Stimulated activated CD4-positive, alpha-beta T cell treated with anti-CD3 and anti-CD28 coated beads, Interleukin-15, amount 100 ng/mL, for 24 hours (primary cell): ENCODE measurements at places on chromosomes 3 and 15.

GRCh38 chr3:59469948-59470723, 420.3 kb upstream of the CFAP20DC start:
- peak; percentile 41 for DNase-seq

DNA sequence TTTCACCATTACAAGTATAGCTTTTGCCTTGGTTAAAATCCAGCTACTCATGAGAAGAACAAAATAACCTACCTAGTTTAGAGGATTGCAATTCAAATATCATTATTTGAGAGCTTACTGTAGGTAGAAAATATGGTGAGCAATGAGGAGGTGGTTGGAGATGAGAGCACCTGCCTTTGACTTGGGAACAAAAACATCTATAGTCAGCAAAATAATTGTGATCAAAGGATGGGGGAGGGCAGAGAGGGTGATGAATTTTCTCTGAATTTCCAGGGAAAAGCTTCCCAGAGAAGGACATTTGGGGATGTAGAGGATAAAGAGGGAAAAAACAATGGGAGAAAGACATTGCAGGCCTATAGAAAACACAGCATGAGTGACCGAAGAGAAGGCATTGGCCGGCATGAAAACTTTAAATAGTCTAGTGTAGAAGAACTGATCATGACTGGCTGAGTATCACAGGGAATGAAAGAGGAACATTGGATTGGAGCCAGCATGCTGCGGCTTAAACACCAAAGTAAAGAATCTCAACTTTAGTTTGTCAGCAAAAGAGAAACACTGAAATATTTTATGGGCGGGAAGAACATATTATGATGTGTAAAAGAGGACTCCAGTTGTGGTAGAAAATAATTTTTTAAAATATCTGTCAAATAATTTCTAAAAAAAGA, 581.3 kb downstream of the UNC13C start:
- DNase-seq, result no peak

DNA sequence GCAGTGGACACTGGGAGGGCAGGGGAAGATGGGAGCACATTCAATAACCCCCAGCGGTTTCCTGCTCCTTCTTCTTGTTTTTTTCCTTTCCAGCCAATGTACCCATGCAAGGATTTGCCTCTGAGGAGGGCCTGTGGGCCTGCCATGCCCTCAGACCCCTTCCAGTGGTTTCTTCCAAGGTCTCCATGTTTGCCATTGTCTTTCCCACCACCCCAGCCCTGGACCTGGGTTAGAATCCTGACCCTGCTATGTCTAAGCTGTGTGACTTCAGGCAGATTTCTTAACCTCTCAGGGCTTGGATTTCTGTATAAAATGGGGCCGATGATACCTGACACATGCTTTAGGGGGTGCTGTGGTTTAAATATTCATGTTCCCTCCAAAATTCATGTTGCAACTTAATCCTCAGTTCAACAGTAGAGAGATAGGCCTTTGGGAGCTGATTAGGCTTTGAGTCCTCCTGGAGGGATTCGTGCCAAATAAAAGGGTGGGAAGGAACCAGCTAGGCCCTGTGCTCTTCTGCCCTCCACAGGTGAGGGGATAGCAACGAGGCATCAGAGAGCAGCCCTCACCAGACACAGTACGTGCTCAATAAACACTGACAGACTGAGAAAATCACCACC, 46.3 kb upstream of the FLNB start:
- no peak for DNase-seq

DNA sequence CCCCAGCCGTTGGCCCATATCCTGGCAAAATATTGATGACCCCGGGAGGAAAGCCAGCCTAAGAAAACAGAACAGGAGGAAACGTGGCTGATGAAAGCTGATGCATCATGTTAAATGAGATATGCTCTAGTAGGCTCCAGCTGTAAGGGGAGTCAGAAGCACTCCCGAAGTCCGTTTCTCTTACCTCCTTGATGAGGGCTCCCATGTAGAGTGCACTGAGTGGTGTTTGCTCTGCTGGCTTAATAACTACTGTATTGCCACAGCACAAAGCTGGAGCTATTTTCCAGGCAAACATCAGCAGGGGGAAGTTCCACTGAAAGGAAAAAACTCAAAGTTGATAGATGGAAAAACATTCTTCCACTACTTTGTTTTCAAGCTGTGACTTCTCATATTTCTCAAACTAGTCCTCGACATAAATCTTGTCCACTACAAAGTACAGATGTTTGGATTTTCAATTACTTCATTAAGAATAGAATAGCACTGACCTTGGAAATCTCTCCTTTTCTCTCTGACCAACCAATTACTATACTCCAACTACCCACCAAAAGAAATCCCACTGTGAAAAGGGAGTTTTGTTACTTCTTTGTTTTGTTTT, 72.7 kb downstream of the ALDH1A2 start:
- DNase-seq, result no peak

- no peak for DNase-seq
Observed at GRCh38 chr3:58535531-58536500, 1.2 kb downstream of the ACOX2 start.

- no peak for DNase-seq
Observed at GRCh38 chr3:72558001-72558400, 290.2 kb downstream of the SHQ1 start.

DNA sequence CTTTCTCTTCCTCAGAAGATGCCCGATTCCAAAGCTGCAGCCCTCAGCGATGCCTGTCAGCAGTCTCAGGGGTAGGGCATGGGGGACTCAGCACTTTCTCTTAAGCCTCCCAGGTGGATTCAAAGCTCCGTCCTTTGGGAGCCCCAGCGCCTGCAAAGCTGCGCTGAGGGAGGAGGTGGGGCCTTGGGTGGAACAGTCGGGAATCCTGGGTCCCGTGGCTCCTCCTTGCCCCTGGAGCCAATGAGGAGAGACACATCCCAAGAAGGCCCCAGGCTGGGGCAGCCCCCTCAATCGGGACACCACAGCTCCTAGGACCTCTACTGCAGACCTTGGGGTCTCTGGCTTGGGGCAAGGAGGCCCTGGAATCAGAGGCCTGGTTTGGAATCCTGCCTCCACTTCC, 227.5 kb upstream of the IGF1R start:
- peak; percentile 5 for DNase-seq

DNA sequence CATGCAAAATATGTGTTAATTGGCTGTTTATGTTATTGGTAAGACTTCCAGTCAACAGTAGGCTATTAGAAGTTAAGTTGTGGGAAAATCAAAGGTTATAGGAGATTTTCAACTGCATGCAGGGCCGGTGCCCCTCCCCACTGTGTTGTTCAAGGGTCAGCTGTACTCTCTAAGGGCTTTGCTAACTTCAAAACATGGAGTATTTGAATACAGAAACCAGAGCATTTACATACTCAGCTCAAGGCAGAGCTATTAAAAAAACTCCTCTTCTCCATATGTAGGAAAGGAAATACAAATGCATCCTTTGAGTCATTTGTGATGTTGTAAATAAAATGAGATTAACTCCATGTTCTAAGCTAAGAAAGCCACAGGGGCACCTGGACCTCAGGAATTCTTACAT, 16.8 kb downstream of the IL17RB start:
- DNase-seq, result no peak

DNA sequence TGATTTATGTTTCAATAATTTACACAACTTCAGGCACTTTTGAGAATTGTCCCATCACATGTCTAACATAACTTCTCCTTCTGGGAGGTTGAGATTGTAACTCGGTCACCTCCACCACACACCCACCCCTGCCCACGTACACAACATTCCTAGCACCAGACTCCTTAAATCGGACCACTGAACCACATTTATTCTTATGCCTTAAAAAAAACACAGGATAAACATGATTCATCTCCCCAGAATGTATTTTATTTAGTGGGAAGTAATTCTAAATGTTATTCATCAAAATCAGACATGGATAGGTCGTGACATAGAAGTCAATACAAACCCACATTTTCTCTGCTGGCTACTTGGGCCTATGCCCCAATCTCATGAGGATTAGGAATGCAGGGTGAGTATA, 3.0 kb downstream of the SNTN start:
- no peak for DNase-seq

- DNase-seq, result no peak
Observed at GRCh38 chr15:77607894-77608261, 24.8 kb downstream of the LINGO1 start.

- peak; percentile 77 for DNase-seq
Observed at GRCh38 chr15:44712346-44713005, 1.2 kb downstream of the B2M start.

GRCh38 chr3:194586836-194587235, 46.4 kb downstream of the TMEM44 start:
- DNase-seq, result peak; percentile 16

GRCh38 chr15:55990998-55991397, 2.4 kb downstream of the NEDD4 start:
- no peak for DNase-seq

DNA sequence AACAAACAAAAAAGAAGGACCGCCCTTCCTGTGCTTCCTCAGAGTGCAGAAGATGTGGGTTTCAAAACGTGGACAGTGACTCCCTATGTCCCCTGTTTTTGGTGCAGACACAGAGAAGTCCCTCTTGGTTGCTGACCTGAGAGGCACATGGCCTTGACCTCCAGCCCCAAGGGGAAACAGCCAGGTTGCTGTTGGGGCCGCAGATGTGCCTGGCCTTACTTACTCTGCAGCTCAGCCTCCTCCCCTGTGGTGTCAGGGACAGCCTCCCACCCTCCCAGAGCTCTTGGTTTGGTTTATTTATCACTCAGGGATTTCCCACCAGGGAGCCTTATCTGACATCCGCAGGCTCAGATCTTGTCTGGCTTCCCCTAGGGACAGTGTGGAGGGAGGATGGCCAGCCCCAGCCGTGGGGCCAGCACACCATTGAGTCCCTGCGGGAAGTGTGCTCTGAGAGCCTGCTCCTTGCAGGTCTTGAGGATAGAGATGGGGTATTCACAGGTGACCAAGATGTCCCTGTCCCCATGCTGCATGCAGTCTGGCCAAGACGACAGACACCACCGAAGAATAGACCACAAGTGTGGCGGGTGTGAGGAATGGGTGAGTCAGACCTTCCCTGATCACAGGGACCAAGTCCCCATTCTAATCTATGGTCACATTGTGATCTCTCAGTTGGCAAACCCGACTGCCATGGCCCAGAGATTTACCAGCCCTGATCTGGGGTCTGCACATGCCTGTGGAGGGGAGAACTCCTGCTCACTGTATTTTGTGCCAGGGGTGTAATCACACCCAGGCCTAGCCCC, 134.3 kb upstream of the ABHD17C start:
- DNase-seq, result no peak

GRCh38 chr3:163951397-163951987, 1126.8 kb downstream of the SI start:
- DNase-seq, result no peak

DNA sequence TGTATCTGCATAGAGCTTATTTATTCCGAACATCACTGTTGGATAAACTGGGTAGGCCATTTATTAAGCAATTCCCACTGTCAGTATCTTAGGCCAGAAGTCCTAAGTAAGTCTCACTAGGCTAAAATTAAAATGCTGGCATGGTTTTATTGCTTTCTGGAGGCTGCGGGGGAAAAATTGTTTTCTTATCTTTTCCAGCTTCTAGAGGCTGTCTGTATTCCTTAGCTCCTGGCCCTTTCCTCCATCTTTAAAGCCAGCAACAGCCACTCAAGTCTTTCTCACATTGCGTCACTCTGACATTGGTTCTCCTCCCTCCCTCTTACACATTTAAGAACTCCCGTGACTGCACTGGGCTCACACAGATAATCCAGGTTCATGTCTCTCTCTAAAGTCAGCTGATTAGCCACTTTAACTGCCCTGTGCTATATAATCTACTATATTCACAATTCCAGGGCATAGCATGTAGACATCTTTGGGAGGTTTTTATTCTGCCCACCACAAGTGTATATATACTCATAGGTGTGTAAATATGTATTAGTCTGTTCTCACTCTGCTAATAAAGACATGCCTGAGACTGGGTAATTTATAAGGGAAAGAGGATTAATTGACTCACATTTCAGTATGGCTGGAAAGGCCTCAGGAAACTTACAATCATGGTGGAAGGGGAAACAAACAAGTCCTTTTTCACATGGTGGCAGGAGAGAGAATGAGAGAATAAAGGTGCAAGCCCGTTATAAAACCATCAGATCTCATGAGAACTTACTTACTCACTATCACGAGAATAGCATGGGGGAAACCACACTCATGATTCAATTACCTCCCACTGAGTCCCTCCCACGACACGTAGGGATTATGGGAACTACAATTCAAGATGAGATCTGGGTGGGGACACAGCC, 113.5 kb upstream of the SLC7A14 start:
- DNase-seq, result no peak

GRCh38 chr3:129582799-129583198, 23.7 kb downstream of the PLXND1 start:
- no peak for DNase-seq

DNA sequence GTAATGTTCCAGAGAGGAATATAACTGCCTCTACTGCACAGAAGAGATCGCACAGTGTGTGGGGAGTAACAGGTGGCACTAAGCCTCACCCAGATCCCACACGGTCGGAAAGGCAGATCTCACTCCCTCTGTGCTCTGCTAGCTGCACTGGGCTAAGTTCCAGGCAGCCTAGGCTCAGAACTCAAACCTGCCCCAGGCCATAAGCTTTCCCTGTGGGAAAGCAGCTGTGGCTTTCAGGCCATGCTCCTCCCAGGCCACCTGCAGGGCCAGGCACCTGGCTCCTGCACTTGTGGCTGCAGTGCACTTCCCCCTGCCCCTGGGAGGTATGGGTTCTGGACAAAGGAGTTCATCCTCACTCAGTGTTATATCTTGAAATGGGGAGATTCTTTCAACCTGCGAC, 27.5 kb downstream of the PCCB start:
- no peak for DNase-seq

GRCh38 chr3:43641306-43642114, 19.7 kb upstream of the ANO10 start:
- no peak for DNase-seq

DNA sequence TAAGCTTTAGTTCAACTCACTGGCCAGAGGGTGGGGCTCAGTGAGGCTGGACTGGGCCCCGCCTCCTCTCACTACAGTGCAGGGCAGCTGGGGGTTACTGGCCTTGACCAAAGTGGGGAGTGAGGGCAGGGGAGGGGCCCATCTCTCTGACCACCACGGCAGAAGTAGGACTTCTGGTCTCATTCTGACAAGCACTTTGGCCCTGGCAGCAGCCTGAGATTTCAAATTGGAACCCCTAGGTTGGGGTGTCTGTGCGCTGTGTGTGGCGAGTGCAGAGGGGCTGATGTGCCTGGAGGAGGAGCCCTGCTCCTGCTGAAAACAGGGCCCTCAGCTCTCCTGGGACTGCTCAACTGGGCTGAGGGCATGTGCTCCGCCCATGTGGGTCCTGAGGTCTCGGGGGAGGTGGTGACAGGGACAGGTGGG, 60.3 kb upstream of the RPL32 start:
- no peak for DNase-seq
